ENCODE measurements at places on chromosomes 4 and X.

- DNase-seq = no peak
These were observed 4.8 kb downstream of the CAPN6 start for GRCh38 chrX:111265486-111265885.

- no peak for DNase-seq
These were observed 12.9 kb upstream of the WDR19 start for GRCh38 chr4:39169426-39169825.

- no peak for DNase-seq
These were observed 55.0 kb downstream of the SYTL5 start for GRCh38 chrX:38061335-38061734.

- DNase-seq = no peak
These were observed 644.1 kb downstream of the MID1IP1 start for GRCh38 chrX:39445336-39445735.
